ENCODE measurements at places on chromosomes 2 and 18.

DNA sequence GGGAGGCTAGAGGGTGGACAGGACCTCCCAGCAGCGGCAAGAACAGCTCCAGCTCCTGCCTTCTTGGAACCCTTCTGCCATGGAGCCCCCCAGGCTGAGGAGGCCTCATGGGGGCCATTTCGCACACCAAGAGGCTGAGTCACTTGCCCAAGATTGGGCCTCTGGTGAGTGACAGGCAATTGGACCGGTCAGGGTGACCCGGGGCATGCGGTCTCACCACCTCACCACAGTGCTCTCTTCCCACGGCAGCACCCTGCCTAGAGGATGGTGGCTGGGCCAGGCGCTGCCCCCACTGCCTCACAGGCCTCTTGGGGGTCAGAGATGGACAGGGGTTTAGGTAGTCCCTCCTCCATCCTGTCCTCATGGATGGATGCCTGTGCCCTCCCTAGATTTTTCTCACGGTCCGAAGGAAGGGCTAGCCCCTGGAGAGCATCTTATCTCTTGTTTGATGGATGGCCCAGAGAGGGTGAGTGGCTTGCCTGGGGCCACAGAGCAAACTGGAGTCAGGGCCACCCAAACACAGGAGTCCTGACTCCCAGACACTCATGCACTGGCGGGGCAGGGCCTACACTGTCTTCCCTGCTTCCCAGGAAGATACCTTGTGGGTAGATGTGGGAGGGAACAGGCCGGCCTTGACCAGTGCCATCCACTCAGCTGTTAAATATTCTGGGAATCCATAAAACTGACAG, 119.2 kb downstream of the INHBB start:
- no peak for DNase-seq

DNA sequence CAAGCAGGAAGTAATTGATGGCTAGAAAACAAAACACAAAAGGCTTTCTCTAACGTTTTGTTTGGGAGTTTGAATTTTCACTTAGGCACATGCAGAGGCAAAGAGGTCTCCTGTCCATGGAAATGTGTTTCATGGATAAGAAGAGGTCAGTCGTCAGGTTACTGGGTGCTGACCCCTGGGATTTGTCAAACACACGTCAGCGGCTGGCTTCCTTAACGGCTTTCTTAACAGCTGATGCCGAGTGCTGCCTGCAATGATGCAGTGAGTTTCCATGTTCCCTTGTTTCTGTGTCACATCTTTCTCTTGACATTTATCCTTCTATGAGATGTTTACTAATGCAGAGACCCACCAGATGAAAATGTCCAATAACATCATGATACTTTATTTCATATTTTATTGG, 31.7 kb downstream of the GPR39 start:
- DNase-seq: no peak

DNA sequence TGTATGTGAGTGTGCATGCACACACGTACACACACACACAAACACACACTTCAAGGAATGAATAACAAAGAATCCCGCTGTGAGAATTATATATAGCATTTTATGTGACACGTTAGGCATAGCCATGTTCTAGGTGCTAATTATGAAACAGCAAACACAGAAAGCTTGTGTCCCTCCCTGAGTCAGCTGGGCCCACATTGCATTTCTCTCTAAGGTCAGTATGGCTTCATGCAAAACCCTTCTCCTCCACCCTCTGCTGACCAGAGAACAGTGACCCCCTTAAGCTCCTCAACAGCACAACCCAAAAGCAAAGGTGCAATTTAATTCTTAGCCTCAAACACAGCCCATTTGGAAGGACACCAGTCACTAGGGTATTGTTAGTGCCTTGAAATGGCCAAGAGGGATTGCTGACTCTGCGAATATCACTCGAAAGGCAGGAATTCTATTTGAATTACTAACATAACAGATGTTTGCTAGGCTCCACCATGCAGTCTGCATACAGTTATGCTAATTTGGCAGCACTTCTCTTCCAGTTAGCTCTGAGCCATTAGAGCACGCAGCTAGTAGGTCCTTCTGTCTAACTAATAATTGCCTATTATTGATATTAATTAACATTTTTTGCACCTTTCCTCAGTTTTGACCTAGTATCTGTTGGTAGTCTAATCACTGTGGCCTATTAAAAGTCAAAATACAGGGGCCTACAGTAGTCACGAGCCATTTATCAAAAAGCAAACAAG, 149.0 kb downstream of the LNPK start:
- DNase-seq: no peak

DNA sequence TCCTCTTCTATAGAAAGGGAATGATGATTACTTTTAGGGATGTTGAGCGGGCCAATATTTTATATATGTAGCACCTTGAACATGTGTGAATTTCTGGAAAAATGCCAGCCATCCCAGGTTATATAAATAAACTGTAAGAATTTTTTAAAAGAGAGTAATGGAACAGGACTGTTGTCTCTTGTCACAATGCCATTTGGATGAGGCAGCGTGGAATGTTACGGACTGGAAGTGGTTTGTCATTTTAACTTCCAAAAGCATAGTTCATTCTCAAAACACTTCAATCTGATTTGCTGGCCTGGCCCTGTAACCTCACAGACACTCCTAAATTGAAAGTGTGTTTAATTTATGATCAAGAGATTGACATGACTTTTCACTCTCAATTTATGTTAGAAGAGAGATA, 70.8 kb downstream of the TPGS2 start:
- no peak for DNase-seq

DNA sequence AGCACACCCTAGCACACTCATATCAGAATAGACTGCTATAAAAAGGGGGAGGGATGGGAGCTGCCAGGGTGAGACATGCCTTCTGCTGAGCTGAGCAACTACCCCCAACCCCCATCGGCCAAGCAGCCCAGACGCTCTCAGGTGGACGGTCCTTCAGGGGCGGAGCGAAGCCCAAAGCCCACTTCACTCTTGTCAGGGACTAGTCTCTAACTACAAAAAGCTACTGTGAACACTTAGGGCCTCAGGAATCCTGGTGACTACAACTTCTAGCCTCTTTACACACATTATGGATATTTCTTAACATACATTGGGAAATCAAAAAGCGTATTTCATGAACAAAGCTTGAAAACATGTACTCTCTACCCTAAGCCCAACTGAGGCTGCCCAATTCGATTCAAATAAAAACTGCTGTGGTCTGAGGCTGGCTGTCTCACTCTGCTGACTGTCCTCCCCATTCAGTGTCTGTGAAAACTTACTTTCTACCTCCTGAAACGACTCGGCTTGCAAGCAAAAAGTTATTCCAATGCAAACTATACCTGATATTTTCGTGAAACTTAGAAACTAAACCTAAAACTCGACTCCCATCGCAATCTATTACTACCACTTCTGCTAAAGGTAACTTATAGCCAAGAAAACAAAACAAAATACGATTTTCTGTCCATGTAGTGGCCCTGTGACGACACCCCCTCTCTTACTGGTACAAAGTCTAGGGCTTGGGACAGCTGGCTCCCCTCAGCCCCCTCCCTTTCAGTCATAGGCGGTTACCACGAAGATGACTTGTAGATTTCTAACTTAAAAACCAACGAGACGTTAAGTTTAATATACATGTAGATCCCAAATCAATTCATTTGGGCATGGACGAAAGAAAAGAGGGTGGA, 1.2 kb downstream of the SERTAD2 start:
- peak; percentile 64 for DNase-seq

Data from kidney (tissue), 22 donors.